ENCODE measurements at places on chromosomes 2 and 18. TPM values are rescaled to one million over a fixed set of nuclear protein-coding genes. Genes with fewer than 3 reads are reported as not detected.

SCN7A gene
- total RNA-seq: not detected

GRCh38 chr2:175864137-175864850 lies 137.8 kb downstream of the LNPK start:
- no peaks in the 10 kb centered on the region for H3K36me3 ChIP-seq
- no peak for DNase-seq
- no peak overlapping the region for H3K27ac ChIP-seq
- peaks cover 23% of the 10 kb centered on the region for H3K27me3 ChIP-seq
- H3K4me3 ChIP-seq: no peak overlapping the region

KIF1A gene
- not detected for total RNA-seq

DNA sequence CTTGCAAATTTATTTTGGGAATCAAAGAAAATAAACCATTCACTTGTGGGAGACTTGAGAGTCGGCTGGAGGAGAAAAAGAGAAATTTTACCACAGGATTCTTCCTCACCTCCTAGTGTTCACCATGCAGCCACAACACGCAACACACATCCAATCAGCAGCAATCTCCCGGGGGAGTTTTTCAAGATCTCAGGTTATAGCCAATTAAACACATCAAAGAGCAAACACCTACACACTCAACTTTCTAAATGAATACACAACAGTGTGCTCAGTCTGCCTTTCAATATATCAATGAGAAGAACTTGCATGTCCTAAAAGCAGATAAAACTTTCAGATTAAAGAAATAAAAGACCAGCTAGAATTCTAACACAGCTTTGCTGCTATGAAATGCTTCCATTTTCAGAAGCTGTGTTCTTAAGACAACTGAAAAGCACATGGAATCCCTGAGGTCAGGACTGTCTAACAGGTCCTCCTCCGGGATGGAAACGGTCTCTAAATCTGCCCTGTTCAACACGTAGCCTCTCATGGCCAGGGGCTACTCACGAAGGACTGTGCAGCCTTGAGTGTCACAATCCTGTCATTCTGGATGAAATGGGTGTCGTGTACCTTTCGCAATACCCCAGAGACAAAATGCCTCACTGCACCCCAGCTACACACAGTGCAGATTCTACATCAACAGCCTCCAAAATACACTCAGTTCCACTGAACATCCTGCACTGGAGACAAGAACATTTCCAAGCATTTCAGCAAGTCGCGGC lies 84.2 kb downstream of the ZNF516 start:
- H3K27me3 ChIP-seq: no peaks in the 10 kb centered on the region
- H3K4me1 ChIP-seq: no peaks in the 10 kb centered on the region
- no peak for DNase-seq
- no peak overlapping the region for H3K27ac ChIP-seq
- H3K4me3 ChIP-seq: no peak overlapping the region
- H3K36me3 ChIP-seq: no peaks in the 10 kb centered on the region

- no peak overlapping the region for H3K4me3 ChIP-seq
- no peak for DNase-seq
- no peaks in the 10 kb centered on the region for H3K36me3 ChIP-seq
These were observed 63.2 kb downstream of the GNAL start for GRCh38 chr18:11752116-11752911.

DNA sequence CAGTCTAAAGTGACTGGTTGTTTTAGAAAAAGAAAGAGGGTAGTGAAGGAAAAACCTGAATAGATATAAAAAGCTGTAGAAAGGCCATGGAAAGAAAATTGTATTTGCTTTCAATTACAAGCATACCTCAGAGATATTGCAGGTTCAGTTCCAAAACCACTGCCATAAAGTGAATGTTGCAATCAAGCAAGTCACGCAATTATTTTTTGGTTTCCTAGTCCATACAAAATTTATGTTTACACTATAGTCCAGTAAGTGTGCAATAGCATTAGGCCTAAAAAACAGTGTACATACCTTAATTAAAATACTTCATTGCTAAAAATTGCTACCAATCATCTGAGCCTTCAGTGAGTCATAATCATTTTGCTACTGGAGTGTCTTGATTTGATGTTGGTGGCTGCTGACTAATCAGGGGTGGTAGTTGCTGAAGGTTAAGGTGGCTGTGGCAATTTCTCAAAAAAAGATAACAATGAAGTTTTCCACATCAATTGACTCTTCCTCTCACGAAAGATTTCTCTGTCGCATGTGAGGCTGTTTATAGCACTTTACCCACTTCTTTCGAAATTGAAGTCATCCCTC lies 2003.8 kb upstream of the PIK3C3 start:
- H3K27me3 ChIP-seq: no peaks in the 10 kb centered on the region
- H3K4me3 ChIP-seq: no peak overlapping the region
- H3K36me3 ChIP-seq: no peaks in the 10 kb centered on the region
- peaks cover 24% of the 10 kb centered on the region for H3K4me1 ChIP-seq
- H3K27ac ChIP-seq: no peak overlapping the region

GRCh38 chr2:240913810-240914644 lies 7.9 kb downstream of the CROCC2 start:
- no peaks in the 10 kb centered on the region for H3K27me3 ChIP-seq
- no peak overlapping the region for H3K27ac ChIP-seq
- peaks cover 17% of the 10 kb centered on the region for H3K4me1 ChIP-seq
- no peaks in the 10 kb centered on the region for H3K36me3 ChIP-seq

Data from PC-9 (cell line).